ENCODE measurements at places on chromosomes 13 and 19.

DNA sequence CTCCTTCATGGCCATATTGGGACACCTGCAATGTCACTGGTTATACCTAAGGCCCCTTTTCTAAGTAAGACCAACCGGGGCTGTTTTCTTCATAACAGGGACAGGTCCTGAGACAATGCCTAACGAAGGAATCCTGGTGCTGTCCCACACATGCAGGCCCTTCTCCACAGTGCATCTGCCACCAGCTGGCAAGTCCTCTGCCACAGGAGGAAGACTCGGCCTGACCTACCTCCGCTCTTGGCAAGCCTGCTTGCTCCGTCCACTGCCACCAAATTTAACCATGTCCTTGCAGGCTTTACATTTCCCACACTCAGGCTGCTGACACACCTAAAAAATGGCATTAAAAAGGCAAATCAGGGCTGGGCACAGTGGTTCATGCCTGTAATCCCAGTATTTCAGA lies 31.8 kb upstream of the EIF3G start:
- DNase-seq: no peak

DNA sequence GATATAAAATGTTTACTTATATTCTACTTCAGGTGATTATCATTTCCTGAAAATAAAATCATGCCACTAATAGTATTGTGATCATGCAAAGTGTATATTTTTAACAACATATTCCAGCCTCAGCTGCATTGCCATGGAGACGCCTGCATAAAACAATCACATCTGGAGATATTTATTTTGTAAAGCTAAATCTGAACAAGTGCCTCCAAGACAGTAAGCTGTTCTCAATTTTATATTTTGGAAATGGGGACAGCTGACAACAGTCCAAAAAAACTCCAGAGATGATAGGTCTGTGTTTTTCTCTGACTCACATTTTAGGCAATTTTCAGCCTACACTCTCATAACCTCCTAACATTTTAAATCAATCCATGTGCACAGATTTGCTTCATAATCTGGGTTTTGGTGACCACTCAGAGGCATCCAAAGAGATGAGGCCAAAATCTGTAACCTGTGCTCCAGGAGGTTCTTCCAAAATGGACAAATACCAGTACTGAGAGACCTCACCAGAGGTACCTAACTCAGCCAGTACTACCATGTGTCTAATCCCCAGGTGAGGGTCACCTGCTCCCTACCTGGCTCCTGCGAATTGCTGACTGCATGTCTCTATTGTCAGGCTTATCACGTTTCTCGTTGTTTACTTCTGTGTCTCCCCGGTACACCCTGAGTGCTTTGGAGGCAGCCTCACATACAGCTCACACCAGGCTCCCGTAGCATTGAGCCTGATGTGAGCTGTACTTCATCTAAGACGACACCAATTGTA lies 62.7 kb downstream of the COL4A1 start:
- no peak for DNase-seq

DNA sequence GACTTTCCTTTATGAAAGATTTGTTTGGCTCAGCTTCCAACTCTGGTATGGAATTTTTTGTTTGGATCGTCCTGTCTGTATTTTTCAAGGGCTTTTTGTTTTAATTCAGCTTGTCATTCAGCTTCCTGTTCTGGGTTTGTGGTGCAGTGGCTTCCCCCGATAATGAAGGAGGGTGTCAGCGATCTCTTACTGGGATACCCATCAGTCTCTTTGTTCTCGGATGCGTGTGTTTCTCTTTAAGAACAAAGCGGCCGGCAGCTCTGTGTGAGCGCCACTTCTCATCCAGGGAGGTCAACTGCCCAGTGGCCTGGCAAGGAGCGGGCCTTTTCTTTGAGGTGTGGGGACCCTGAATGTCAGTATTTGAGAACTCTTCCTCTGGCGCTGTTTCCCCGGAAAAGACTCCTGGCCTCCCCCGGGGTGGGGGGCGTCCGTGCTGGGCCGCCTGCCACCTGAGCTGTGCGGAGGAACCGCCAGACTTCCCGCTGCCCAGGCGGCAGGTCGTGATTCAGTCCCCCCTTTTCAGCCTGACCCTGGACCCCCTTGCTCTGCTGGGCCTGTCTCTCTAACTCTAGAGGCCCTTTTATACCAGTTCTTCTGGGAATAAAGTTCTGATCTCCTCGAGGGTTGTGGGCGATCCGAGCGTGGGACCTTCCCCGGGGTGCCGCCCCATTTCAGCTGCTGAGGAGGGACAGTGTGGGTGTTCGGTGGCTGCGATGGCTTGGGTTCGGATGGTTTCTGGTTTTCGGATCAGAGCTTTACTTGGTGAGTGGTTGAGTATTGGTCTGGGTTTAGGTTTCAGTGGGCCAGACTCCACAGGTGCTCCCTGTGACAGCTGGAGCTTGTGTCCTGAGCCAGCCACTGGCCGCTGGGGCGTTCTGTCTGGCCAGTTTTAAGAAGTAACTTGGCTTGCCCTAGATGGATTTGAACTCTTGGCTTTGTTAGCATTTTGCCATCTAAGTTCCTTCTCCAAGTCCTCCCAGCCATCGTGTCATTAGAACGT lies 3.4 kb downstream of the SF3A2 start:
- no peak for DNase-seq

- peak; percentile 28 for DNase-seq
Observed at GRCh38 chr19:31348481-31349159, 616 bp downstream of the TSHZ3 start.

DNA sequence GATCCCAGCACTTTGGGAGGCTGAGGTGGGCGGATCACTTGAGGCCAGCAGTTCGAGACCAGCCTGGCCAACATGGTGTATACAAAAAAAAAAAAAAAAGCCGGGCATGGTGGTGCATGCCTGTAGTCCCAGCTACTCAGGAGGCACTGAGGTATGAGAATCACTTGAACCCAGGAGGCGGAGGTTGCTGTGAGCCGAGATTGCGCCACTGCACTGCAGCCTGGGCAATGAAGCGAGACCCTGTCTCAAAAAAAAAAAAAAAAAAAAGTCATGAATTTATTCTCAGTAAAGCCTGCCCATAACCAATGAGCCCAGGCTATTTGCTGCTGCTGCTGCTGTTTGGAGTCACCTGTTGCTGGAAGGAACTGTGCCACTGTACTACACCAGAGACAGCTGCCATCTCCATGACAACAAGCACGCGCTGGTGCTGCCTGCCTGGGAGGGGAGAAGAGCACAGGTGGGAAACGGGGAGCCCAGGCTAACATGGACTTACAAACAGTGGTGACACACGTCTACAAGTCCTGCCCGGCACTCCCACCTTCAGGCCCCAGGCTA lies 11.3 kb downstream of the ZFR2 start:
- no peak for DNase-seq

GRCh38 chr19:45879055-45879454 lies 6.9 kb downstream of the IRF2BP1 start:
- DNase-seq: no peak

GRCh38 chr19:46974181-46974580 lies 45.5 kb upstream of the NPAS1 start:
- no peak for DNase-seq

GRCh38 chr13:39321574-39321973 lies 281.4 kb downstream of the LHFPL6 start:
- no peak for DNase-seq

- no peak for DNase-seq
Observed at GRCh38 chr13:105982219-105982930, 553.1 kb downstream of the EFNB2 start.

Measured in hepatic stellate cell (primary cell).